Astrocyte of the spinal cord (primary cell): ENCODE measurements at places on chromosomes 4 and X.

DNA sequence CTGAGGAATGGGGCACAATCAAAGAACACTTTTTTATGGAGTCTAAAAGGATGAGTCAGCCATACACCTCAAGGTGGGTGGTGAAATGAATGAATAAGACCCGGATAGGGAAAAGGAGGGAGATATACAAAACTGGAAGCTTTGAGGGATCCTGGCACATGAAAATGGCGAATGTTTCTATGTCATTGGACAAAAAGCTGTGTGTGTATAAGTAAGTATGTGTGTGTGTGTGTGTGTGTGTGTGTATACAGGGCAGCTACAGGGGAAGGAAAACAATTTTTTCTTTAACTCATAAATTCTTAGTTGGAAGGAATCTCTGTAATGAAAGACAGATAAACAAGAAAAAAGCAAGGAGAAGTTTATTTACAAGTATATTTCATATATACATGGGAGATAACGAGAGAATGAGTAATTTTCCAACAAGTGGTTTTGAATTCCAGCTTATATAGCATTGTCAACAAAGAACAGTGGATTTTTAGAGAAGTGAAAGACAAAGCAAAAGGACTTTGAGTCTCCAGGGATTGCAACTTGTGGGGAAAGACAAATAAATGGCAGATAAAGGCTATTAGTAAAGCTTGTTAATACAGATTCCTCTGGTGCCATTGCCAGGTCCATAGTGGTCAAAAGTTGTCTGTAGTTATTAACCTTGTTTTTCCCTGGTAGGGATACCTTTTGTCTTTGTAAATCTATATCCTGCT is 99.7 kb downstream of the MMRN1 start:
- DNase-seq: no peak

DNA sequence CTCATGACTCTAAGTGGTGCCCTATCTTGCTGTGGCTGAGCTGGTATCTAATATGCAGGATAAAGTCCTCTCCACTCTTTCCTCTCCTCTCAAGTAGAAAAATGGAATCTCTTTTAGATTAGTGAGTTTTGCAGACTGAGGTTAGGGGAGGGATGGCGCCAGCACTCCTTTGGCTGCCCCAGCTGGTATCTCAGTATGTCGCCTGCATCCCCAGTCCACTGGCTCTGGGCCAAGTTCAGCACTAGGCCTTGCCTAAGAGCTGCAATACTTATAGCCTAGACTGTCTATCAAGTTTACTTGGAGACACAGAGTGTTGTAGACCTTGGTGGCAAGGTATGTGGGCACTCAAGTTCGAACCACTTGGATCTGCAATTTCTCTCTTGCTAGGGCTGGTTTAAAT is 351.3 kb downstream of the NAP1L3 start:
- DNase-seq: no peak

GRCh38 chr4:184823014-184823413 is 2.8 kb downstream of the ACSL1 start:
- no peak for DNase-seq

DNA sequence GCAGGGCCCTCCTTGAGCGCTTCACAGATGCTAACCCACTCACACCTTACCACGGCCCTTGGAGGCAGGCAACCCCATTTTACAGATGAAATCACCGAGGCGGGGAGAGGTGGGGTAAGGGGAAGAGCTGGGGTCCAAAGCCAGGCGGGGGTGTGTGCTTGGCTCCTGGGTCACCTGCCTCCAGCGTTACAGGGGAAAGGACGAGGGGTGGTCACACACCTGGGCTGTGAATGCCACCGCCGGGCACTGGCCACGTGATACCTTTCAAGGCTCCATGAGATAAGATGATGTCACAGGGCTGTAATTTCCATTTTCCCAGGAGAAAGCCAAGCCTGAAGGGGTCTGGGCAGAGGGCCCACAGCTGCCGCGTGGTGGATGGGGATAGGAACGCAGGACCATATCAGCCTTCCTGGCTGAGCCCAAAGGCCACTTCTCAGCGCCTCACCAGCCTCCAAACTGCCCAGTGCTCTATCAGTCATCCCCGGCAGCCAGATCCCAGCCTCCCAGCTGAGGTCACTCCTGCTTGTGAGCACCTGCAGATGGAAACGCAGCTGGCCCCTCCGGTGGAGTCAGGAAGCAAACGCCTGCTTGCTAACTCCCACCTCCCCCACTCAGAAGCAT is 62.4 kb upstream of the CRMP1 start:
- no peak for DNase-seq

- DNase-seq: no peak
These were observed 103.6 kb upstream of the TEX13D start for GRCh38 chrX:124228849-124229248.

DNA sequence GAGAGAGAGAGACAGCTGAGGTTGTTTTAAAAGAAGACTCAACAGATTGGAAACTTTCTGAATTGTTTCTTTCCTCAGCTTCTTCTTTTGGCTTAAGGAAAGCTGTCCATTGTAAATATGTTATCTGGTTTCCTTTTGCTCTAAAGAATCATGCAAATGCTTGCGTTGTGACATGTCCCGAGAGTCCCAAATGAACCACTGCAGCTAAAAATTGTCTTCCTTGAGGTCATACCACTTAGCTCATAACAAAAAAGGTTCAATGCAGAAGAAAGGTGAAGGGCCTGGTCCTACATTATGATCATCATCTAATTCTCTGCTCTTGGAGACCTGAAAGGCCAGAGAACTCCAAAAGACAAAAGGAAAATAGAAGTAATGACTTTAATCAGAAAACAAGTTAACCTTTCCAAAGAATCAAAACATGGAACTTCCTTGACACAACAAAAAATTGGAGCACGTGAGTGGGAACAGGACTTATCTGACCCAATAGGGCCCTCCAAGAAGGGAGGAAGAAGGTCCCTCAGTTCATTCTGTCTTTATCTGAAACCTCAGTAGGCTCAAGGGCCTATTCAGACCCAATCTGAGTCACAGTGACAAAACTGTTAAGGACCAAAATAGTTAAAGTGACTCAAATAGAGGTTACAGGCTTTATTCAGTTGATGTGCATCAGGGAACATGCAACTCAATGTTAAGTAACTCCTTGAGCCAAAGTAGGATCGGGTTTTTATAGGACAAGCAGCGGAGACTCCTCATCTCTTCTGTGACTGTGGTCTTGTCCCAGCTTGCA is 14.7 kb upstream of the VSIG1 start:
- DNase-seq: no peak

DNA sequence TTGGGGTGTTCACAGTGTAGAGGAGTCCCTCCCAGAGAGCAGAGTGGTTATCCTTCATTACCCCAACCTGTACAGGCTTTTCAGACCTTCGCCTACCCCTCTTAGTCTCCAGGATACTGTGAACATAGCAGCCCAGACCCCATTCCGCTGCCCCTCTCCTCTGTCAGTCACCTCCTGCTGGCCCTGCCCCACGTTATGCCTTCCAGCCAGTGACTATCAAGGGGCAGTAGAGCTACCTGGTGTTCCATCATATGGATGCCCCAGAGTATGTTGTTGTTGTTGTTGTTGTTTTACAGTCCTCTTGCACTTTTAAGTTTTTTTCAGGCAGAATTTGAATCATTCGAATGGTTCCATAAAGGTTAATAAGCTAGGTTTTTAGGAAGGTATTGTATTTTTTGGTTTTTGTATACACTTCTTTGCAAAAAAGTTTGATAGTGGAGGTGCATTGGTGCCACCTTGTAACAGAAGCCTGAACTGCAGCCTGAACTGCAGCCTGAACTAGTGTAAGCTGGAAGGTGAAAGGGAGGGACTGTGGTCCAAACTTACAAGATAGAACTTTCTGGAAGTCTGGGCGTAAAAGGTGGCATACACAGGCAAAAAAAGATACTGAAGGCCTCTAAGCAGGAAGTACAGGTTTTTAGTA is 101.4 kb upstream of the RAB40AL start:
- peak; percentile 46 for DNase-seq
